ENCODE measurements at places on chromosomes 11 and 22.

- DNase-seq = peak; percentile 66
These were observed 7.9 kb downstream of the ASCL2 start for GRCh38 chr11:2262301-2263070.

GRCh38 chr11:14347991-14348390 is 11.0 kb downstream of the RRAS2 start:
- no peak for DNase-seq

DNA sequence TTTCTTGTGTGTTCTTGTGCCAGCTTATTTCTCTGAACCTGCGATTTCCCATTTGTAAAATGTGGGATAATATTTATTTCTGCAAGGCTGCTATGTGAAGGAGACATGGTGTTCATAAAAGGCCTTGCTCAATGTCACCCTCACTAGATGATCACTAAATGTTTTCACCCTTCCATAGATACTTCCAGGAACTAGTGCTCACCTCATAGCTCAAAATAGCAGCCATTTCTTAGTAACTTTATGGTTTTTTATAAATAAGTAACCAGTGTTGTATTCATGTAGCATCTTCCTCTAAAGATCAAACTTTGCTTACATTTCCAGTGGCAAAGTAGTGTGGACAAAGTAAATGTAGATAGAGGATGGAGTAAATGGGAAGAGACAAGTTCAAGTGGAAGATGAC is 23.8 kb downstream of the SYTL2 start:
- no peak for DNase-seq

DNA sequence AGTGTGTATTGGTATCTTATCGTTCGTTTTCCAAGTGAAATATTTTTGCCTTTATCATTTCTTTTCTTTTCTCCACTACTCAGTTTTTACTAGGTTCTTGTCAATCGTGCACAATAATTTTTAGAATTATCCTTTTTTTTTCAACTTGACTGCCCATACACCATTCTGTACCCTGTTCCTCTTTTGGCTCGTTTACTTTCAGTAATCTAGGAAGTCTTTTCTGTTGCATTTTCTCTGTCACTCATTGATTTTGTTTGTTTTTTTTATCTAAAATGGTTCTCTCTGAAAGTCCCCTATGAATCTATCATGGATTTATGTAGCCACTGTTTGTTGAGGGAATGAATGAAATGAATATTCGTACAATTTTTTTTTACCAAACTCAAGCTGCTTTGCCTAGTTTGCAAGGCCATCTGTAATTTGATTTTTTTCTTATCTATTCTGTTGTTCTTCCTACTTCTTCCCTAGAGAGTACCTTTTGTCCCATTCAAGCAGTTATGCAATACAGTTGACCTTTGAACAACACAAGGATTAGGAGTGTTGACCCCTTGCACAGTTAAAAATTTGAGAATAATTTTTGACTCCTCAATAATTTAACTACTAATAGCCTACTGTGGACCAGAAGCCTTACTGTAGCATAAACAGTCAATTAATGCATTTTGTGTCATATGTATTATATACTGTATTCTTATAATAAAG is 166.3 kb downstream of the TMEM135 start:
- DNase-seq = no peak

DNA sequence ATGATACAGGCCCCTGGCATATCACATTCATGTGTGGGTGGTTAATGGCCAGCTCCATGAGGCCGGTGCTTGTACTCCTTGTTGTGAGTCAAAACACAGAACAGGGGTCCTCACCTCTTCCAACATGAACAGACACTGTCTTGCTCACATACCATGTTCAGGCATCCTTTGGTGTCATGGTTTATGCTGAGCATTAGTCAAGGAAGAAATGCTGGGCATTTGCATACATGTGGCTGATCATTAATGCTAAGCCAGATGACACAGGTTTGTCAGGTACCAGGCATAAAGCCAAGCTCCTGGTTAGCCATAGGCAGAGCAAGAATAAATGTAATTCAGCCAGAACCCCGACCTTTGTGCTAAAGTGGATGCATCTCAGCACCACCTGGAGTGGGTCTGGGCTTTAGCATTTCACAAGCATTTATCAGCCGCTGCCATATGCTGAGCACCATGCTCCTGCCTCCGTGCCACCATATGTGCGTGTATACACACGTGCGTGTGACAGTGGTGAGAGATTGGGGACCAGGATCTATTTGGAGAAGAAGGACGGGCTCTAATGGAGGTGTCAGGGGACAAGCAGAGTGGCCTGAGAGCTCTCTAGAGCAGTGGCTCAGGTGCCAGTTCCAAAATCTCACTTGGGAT is 55.0 kb downstream of the MICAL2 start:
- no peak for DNase-seq

GRCh38 chr11:57214098-57214417 is 23.0 kb downstream of the APLNR start:
- no peak for DNase-seq

GRCh38 chr11:8258784-8259183 is 4.9 kb downstream of the LMO1 start:
- peak; percentile 65 for DNase-seq

- no peak for DNase-seq
These were observed 19.3 kb upstream of the SHISAL1 start for GRCh38 chr22:44331881-44332714.

DNA sequence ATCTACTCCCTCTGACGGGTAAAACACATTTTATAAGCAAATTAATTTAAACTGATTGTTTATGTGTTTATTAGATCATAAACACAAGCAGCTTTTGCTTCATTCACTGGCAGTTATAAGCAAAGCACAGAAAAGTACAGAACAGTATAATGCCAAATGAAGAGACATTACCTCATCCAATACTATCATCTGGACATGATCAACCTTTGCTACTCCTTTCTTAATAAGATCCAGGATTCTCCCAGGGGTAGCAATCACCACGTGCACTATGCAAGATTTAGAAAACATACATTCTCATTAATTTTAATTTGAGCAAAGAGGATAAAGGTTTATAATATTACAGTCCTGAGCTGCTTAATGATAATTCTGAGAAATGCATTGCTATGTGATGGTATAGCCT is 27.9 kb downstream of the DDX6 start:
- DNase-seq = no peak

DNA sequence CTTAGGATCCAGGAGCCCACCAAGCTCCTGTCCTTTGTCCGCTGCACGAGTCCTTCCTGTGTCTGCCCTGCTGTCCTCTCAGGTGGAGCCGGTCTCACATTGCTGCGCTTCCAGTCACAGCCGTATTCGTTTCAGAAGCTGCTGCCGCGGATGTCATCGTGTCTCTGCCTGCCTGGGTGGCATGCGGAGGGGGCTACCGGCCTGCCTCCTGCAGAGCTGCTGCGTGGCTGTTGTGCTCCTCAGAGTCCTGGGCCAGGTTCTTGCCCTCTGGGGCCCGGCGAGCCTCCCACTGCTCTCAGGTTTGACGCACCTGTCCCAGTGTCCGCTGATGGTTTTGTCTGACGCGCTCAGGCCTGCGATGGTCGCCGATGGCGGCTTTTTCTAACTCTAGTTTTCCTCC is 254.2 kb downstream of the TBC1D22A start:
- DNase-seq = no peak

GRCh38 chr22:41799486-41800347 is 762 bp upstream of the CCDC134 start:
- no peak for DNase-seq

DNA sequence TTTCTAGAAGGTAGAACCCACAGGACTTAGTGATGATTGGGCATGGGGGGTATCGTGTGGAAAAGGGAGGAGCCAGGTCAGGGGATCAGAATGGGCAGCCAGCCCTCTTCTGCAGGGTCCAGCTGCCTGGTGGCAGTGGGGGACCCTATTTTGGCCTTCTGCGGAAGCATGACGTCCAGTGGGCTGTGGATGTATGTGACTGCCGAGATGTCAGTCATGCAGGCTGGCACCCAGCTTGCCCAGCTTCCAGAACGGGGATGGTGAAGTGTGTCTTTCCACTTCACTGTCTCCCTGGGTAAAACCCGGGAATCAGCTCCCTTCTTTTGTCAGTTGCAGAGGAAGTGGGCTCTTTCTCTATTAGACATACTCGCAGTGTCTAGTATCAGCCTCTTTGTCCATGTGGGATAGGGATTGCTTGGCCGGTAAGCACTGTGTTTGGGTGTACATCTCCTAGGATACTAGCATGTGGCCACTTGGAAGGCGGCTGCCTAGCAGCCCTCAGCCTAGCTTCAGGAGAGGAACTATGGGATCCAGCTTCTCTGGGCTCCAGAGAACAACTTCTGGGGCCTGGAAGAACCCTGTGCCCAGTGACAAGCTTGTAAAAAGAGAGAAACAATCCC is 51.4 kb downstream of the GRIK4 start:
- DNase-seq = no peak

GRCh38 chr11:35563484-35564244 is 38.2 kb upstream of the PAMR1 start:
- DNase-seq = no peak

GRCh38 chr22:31566484-31566883 is 70.1 kb downstream of the SFI1 start:
- no peak for DNase-seq

GRCh38 chr11:112265659-112266409 is 5.2 kb upstream of the PLET1 start:
- no peak for DNase-seq

GRCh38 chr11:102112509-102112821 is 2.2 kb downstream of the YAP1 start:
- no peak for DNase-seq

- DNase-seq = peak; percentile 68
These were observed 11.3 kb downstream of the DHCR7 start for GRCh38 chr11:71436861-71437260.

- no peak for DNase-seq
These were observed 1758.2 kb upstream of the RAG2 start for GRCh38 chr11:38356255-38356654.

DNA sequence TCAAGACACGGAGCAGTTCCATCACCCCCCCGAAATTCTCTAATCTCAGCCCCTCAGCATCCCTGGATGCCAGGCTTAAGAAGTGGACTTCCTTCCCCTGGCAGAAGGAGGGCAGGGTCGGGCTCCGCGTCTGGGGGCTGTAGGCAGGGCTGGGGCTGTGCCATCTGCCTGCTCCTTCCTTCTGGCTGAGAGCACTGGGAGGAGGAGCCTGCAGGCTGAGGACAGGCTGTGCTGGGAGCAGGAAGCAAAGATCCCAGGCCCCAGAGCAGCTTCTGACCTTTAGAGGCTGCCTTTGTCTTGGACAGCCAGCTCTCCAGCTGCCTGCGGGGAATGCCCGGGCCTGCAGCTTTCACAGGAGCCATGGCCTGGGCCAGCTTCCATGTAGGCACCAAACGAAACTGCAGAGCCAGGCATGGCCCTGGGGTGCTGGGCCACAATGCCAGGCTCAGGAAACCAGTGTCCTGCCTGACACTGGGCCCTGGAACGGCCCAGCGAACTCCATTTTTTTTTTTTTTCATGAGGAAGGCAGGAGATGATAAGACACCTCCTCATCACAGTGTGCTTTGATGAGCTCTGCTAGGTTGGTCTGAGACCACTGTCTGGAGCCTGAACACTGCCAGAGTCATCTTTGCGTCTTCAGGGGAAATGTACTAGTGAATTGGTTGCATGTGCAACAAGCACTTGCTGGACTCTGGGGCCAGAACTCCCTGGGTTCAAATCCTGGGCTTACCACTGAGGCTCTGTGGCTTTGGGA is 67.9 kb downstream of the MCM5 start:
- DNase-seq = peak; percentile 82

DNA sequence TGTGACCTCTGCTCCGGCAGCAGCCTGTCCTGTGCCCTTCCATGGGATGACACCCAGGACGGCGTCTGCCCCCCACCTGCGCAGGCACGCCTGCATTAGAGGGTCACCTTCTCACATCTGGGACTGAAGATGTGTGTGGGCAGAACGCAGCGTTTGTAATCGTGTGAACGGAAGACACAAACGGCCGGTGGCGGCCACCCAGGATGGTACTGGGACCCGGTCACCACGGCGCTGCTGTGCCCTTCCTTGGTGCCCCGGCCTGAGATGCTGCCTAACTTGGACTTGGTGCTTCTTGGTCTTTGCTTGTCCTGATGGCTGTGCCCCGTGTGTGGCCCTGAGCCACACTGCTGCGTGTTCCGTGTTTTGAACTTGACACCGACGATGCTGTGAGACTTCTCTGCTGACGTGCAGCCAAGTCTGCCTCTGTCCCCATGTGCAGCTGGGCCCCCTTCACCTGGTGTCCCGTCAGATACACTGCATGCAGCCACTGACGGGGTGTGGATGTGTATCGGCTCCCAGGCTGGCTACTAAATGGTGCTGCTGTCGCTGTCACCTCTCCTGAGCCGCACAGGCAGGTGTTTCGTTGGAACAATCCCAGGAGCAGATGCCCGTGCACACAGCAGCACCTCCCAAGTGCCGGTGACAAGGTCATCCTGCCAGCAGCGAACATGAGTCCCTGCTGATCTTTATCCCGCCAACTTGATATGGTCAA is 21.4 kb downstream of the YPEL1 start:
- no peak for DNase-seq

DNA sequence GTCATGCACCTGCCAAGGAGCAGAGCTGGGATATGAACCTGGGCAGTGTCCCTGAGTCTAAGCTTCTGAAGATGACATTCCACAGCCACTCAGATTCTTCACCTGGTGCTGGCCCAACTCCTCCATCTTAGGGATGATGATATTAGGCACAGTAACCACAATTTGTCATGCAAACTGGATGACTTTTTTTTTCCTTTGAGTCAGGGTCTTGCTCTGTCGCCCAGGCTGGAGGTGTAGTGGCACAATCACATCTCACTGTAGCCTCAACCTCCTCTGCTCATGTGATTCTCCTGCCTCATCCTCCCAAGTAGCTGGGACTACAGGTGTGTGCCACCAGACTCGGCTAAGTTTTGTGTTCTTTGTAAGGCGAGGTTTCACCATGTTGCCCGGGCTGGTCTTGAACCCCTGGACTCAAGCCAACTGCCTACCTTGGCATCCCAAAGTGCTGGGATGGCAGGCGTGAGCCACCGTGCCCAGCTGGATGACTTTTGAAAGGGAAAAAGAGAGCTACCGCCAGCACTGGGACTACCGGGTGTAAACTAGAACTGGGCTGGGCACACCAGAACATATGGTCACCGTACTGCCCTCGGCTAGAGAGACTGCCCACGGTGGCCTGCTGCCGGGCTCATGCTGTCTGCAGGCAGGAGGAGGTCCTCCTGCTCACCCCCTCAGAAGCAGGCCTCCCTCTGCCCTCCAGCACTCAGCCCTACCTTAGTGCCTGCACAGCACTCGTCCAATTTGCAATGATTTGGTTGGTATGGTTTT is 77.7 kb downstream of the NAT10 start:
- DNase-seq = no peak
